ENCODE measurements at places on chromosomes 6 and 20.

GRCh38 chr6:160895562-160895961, 96.0 kb upstream of the MAP3K4 start:
- no peak for DNase-seq

- no peak for DNase-seq
Observed at GRCh38 chr6:108648191-108648590, 87.5 kb downstream of the FOXO3 start.

GRCh38 chr6:25138233-25138933, 140.8 kb upstream of the CARMIL1 start:
- DNase-seq, result peak; percentile 66

GRCh38 chr6:3849681-3850450, 693 bp downstream of the FAM50B start:
- DNase-seq, result peak; percentile 44

DNA sequence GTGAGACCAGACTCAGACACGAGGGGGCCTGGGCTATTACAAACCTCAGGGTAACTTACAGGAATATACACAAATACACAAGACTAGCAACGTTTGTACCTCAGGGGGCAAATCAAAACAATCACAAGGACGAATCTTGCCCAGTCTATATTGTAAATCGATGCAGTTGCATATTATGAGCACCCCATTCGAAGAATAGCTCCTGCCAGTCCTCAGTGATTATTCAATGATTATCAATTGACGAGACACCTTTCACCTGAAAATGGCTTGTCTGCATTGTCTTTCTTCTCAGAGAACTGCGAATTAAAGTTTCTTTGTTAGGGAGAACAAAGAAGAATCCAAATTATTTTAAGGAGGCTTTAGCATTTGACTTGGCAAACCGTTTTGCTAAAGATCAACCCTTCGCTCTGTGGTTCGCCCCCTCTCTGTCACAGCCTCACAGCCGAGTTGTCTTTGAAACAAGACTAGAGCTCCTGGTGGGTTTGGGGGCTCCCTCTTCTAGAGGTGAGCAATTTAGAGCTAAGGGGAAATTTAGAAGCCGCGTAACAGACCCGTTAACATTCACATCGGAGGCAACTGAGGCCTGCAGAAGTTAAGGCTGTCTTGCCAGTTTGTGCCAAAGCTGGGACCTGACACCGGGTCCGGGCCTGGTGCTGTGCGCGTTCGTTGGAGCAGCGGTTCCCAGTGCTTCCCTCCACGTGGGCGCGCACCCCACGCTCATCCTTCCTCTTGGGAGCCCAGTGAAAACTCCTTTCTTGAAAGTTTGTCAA, 24.9 kb upstream of the MAP3K7 start:
- peak; percentile 23 for DNase-seq

DNA sequence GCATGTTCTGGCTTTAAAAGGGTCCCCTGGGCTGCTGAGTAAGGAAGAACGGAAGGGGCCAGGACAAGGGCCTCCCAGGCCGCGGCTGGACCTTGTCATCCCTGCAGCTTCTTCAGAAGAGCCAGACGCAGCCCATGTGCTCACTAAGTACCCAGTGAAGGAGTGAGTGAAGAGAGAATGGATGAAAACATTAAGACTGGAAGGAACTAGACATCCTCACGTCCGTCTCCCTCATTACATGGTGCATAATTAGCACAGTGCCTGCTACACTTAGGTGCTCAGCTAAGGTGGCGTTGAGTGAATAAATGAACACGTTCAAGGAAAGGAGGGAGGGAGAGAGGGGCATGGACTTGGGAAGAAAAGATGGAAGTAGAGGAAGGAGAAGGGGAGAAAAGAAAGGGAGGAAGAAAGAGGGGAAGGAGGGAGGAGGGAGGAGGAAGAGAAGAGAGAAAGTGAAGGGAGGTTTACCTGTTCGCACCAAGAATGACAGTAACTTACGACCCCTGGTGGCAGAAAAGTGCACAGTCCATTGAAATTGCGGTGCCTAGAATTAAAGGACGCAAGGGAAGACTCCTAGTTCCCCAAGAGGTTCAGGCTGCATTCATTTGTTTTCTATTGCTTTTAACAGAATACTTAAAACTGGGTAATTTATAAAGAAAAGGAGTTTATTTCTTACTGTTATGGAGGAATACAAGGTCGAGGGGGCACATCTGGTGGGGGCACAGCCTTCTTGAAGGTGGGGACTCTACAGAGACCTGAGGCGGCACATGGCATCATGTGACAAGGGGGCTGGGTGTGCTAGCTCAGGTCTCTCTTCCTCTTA, 8.0 kb downstream of the TP53RK start:
- peak; percentile 73 for DNase-seq

GRCh38 chr6:88814909-88815308, 148.5 kb downstream of the RNGTT start:
- no peak for DNase-seq
